ENCODE measurements at places on chromosomes 11 and 22.

GRCh38 chr22:45845076-45845487 is 131.9 kb downstream of the WNT7B start:
- DNase-seq: no peak

GRCh38 chr11:48006301-48006992 is 26.1 kb downstream of the PTPRJ start:
- peak; percentile 77 for DNase-seq

DNA sequence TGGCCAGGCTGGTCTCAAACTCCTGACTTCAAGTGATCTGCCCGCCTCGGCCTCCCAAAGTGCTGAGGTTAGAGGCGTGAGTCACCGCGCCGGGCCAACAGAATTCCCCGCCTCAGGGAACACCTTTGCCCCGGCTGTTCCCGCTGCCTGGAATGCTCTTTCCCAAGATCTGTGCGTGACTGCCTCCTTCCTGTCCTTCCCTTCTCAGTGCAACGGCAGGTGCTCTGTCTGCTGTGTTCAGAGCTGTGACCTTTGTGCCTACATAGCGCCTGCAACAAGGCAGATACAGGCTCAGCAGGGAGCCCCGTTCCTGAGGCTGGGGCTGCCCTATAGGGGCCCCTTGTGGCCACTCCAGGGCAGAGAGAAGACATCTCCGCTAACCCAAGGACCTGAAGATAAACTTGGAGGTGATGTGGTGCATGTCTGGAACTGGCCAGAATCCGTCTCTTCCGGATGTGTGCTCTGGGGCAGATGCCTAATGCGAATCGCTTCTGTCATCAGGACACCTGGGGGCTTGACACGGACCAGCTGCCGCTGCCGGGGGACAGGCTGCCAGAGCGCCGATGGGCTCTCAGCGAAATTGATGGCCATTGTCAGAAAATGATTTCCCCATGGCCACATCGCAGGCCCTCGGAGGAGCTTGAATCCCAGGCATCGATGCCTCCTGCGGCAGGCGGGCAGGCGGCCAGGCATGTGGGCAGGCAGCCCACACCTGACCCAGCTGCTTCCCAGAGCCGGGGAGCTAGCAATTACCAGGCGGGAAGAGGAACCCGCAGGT is 43.5 kb upstream of the TCF20 start:
- no peak for DNase-seq

DNA sequence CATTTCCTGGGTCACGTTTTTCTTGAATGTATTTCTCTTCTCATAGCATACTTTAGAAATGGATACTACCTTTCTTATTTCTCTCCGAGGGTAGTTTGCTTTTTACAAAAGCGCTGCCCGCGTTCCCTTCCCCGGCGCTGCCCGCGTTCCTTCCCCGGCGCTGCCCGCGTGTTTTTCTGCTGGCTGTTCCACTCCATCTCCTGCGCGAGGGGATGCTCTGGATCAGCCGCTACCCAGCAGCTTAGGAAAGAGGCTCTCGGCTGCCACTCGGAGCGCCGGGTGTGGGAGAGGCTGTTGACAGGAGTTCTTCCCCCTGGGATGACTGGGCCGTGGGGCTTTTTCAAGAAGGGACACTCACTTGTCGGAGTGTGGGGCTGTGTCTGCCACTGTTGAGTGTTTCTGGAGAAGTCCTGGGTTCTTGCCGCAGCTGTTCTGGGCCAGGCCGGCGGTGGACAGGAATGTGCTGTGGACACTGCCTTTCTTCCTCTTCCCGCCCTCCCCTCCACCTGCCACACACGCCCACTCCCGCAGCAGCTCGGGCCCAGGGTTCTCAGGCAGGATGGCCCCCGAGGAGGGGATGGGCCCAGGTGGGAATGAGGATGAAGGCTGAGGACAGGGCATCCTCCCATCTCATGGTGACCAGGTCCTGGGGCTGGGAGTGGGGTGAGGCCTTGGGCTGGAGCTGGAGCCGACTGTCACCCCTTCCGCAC is 30.6 kb downstream of the GLB1L2 start:
- DNase-seq: no peak

DNA sequence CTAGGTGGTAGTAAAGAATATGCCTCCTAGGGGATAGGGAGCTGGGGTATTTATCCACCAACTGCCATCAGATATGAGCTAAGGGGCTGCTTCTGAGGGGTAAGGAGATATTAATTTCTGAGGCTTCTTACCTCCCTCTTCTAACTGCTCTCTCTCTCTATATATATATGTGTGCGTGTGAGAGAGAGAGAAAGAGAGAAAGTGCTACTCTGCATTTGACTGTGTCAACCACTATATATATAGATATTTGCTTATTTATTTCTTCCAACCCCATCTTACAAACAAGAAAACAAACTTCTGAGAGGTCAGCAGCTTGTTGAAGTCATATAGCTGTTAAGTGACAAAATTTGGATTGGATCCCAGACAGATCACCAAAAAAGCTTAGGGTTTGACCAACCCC is 5.9 kb upstream of the HEPACAM start:
- no peak for DNase-seq

DNA sequence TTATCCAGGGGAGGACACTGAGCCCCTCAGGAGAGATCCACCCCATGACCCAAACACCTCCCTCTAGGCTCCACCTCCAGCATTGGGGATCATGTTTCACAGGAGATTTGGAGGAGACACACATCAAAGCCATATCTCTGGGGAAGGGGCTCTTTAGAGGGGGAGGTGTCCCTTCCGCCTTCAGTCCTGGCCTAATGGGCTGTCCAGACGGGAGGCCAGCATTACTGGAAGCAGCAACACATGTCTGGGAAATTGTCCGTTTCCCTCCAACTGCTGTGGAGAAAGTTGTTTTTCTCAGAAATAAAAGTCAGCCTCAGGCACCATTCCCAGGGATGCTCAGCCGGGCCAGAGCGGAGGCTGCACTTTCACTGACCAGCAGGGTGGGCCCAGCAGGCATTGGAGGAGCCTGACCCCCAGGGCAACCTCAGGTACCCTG is 9.5 kb downstream of the CACNA1I start:
- DNase-seq: no peak

GRCh38 chr22:37284805-37285355 is 2.6 kb downstream of the CYTH4 start:
- DNase-seq: peak; percentile 60

DNA sequence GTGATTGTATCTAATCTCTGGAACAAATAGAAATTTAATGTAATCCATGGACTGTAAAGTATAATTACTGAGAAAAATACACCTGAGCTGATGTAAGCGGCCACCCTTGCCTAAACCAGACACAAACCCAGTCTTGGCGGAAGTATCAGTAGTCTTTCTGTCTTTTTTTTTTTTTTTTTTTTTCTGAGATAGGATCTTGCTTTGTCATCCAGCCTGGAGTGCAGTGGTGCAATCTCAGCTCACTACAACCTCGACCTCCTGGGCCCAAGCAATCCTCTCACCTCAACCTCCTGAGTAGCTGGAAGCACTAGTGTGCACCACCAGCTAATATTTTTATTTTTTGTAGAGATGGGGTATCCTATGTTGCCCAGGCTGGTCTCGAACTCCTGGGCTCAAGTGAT is 5.5 kb upstream of the CXCR5 start:
- DNase-seq: no peak

DNA sequence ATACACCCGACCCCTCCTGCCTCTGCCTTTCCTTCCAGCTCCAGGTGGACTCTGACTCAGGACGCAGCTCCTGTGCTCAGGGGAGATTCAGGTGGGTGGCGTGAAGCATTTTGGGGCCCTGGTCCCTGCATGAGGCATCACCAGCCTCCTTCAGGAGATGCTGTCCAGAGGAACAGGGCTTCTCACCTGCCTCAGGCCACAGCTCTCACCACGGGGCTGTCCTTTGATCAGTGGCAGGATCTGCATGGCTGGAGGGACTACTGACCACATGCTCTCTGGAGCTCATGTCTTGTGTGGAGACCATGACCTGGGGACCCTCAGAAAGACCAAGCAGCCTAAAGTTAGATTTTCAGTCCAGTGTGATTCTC is 58.8 kb downstream of the GGTLC2 start:
- no peak for DNase-seq

DNA sequence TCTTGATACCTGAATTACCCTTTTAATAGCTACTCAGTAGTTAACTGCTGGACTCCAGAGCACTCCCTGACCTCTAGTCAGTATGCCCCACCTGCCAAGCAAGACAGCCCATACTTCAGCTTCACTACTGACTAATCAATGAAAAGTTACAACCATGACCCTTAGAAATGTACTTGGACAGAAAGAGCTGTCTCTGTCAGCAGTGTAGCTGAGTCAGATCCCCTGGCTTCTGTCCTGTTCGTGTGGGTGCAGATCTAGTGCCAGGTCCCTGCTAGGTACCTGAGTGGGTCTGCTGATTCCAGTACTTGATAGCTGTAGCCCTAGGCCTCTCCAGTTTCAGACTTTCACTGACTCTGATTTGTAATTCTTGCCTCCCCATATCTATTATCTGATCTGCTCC is 265.8 kb upstream of the POU2AF2 start:
- DNase-seq: no peak

GRCh38 chr11:2301631-2302305 is at the start of the genes C11orf21 and TSPAN32:
C11orf21 (minus strand) TSS chr11:2301918; CDS start chr11:2301808, 110 bp downstream.
TSPAN32 (plus strand) TSS chr11:2302013; CDS start chr11:2302150, 137 bp downstream.
- peak; percentile 88 for DNase-seq

DNA sequence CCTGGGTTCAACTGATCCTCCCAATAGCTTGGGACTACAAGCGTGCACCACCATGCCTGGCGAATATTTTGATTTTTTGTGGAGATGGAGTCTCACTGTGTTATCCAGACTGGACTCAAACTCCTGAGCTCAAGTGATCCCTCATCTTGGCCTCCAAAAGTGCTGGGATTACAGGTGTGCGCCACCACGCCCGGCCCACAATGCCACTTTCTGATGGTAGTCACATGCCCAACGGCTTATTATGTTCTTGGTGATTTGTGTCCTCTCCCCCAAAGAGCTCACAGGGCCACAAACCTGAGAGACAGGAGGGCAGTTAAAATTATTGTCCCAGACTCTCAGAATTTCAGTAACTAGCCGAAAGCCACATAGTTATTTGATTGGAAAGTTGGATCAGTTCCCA is 9.6 kb downstream of the GRIK4 start:
- DNase-seq: no peak

GRCh38 chr11:71451596-71452198 is 1.3 kb upstream of the NADSYN1 start:
- DNase-seq: no peak

GRCh38 chr11:112298535-112298934 is 37.9 kb upstream of the PLET1 start:
- no peak for DNase-seq

GRCh38 chr11:111326824-111327223 is 28.5 kb downstream of the POU2AF3 start:
- DNase-seq: no peak

- DNase-seq: no peak
Measured at GRCh38 chr11:124807660-124808270, 7.6 kb upstream of the MSANTD2 start.

- DNase-seq: no peak
Measured at GRCh38 chr11:131696690-131697089, 326.3 kb downstream of the NTM start.

DNA sequence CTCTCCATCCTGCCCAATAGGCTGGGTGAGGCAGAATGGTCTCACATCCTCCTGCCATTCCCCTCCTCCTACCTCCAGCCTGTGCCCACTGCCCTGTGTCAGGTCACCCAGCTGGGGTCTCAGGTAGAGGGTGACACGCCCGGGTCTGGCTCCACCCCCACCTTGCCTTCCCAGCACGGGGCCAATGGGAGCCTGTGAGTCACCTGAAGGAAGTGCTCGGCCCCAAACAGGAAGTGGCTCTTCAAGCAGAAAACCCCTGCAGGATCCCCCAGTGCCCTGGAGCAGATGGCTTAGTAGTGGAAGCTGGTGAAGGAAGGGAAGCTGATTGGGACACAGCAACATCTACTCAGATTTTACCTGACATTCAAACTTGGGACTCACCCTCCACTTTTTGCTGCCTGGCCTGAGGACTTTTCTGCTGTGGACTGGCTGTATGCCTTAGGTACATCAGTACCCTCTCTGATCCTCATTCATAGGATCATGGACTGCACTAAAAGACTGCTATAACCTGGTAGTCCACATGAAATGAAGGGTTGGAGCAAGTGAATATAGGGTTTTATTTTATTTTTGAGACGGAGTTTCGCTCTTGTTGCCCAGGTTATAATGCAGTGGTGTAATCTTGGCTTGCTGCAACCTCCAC is 33.4 kb downstream of the GDPD5 start:
- peak; percentile 79 for DNase-seq

DNA sequence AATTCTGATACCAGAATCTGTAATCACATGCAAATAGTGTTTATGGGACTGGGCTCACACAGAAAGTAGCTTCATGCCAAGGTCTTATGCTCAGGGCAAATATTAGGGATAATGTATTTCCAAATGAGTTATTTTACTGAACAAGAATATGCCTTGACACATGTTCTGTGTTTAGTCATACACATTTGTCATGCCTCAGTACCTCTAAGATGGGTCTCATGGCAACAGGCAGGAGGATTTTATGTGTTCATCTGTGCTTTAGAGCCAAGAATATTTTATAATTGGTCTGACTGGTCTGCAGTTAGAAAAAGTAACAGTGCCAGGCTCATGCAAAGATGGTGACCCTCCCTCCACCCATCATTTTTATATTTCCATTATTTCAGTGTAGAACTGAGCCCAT is 49.1 kb downstream of the JAM3 start:
- no peak for DNase-seq

DNA sequence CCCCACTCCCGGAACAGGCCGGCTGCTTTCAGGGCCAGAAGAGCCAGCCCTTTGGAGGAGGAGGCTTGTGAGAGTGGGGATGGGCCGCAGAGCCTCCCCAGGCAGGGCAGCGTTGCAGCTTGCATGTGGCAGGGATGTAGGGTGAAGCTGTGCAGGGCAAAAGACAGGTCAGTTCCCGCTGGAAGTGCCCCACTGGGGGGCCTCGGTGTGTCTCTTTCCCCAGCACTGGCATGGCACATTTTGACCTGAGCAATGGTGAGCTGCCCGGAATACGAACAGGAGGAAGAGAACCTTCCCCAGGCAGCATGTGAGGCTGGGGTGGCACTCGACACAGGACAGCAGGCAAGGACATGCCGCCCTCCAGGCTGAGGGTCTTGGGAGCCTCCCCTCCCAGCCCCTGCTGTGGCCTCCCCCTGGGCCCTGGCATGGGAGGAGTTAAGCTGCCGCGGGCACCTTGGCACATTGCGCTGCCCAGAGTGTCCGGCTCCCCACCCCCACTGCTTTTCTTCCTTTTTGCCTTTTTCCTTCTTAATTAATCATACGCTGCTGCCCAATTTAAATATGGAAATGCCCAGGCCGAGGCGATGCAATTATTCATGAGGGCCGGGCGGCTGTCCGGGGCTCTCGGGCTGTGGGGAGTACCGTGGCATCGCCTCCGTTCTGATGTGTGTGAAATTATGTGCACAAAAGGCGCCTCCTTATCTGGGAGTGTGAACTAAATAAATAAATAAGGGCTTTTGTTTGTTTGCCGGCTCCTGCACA is 76.0 kb upstream of the WNT7B start:
- DNase-seq: no peak

DNA sequence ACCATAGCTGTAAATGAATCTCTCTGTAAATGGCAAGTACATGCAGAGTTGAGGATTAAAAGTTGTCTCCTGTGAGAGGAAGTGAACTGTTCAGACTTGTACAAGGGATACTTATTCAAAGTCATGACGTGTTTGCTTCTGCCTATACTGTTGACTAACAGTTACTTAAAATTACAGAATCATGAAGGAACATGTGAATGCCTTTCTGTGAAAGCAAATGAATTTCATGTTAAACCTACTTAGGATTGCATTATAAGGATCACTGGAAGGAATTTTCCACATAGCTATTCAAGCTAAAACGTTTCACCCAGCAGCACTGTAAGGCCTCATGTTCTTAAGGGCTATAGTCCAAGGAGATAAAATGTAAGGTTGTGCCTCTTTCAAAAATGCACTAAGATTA is 93.4 kb upstream of the BIRC3 start:
- no peak for DNase-seq

All from activated CD8-positive, alpha-beta memory T cell treated with anti-CD3 and anti-CD28 coated beads, Interleukin-2, amount 10 ng/mL, durations not matched to agents 7 days and 5 days (primary cell).